Fibroblast of skin of left biceps (primary cell): ENCODE measurements at places on chromosomes 6 and 20.

DNA sequence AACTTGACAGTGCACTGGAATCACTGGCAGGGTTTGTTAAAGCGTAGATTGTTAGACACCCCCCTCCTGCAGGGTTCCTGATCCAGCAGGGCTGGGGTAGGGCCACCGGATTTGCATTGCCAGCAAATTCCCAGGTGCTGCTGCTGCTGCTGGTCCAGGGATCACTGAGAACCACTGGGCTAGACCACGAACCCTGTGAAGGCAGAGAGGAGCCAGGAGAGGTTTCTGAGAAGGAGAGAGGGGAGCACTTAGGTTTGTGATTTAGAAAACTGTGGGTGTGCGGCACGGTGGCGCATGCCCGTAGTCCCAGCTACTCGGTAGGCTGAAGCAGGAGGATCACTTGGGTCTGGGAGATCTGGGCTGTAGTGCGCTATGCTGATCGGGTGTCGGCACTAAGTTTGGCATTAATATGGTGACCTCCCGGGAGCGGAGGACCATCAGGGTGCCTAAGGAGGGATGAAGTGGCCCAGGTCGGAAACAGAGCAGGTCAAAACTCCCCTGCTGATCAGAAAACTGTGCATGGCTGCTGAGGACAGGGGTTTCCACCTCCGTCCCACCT is 53.6 kb upstream of the FAM83D start:
- DNase-seq: no peak

- no peak for DNase-seq
Measured at GRCh38 chr6:151248295-151248694, 8.5 kb downstream of the AKAP12 start.

- no peak for DNase-seq
Measured at GRCh38 chr6:41578217-41579087, 32.3 kb downstream of the FOXP4 start.

GRCh38 chr20:3093861-3094361 is 9.4 kb upstream of the AVP start:
- no peak for DNase-seq

- no peak for DNase-seq
Measured at GRCh38 chr6:160022793-160023192, 53.9 kb downstream of the IGF2R start.

GRCh38 chr6:129055796-129056195 is 172.9 kb downstream of the LAMA2 start:
- DNase-seq: no peak
